ENCODE measurements at places on chromosomes 5 and 9.
A peak's percentile ranks its signal among the peaks of the same experiment; 100 is the strongest.

GRCh38 chr9:7799944-7800285 is 337 bp upstream of the DMAC1 start:
- H3K36me3 ChIP-seq, result peaks cover 4% of the 10 kb centered on the region
- peaks cover 1% of the 10 kb centered on the region for H3K4me1 ChIP-seq
- no peaks in the 10 kb centered on the region for H3K27me3 ChIP-seq
- no peak overlapping the region for H3K27ac ChIP-seq
- H3K4me3 ChIP-seq, result no peak overlapping the region
- DNase-seq, result no peak

GRCh38 chr5:111138096-111138495 is 45.9 kb downstream of the WDR36 start:
- no peaks in the 10 kb centered on the region for H3K27me3 ChIP-seq
- no peak overlapping the region for H3K27ac ChIP-seq
- H3K36me3 ChIP-seq, result no peaks in the 10 kb centered on the region
- H3K4me3 ChIP-seq, result no peak overlapping the region
- peaks cover 1% of the 10 kb centered on the region for H3K4me1 ChIP-seq

- H3K27me3 ChIP-seq, result no peaks in the 10 kb centered on the region
- H3K36me3 ChIP-seq, result no peaks in the 10 kb centered on the region
- no peaks in the 10 kb centered on the region for H3K4me1 ChIP-seq
- H3K4me3 ChIP-seq, result no peak overlapping the region
These were observed 790.1 kb downstream of the TLE1 start for GRCh38 chr9:80899208-80899607.

DNA sequence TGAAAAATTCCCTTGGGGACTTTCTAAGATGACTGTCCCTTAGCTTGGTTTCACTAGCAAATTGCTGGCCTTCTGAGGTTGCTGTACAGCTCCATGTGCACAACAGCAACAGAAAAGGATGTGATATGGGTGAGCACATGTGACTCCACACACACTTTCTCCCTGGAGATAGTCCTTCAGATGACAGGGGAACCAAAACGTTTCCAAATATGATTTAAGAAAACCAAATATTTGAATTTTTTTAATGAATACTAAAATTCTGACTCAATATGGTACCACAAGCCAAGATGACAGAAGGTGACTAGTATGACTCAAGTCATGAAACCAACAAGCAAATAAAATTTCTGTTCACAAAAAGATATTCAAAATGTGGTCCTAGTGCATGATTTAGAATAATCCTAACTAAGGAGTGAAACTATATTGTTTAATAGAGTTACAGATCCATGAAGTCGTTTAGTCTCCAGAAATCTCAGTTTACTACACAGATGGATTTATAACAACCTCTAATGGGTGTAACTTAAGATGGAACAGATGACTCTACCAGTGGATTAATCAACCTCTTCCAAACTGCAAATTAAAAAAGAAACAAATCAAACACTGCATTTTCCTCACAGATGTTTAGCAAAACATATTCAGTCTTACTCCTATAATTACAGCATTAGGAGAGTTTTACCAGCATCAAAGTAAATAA is 144.8 kb upstream of the PIK3R1 start:
- no peak for DNase-seq
- no peaks in the 10 kb centered on the region for H3K36me3 ChIP-seq
- H3K27me3 ChIP-seq, result no peaks in the 10 kb centered on the region
- no peak overlapping the region for H3K27ac ChIP-seq

- H3K4me1 ChIP-seq, result peaks cover 6% of the 10 kb centered on the region
- H3K27ac ChIP-seq, result no peak overlapping the region
- DNase-seq, result peak; percentile 82
- H3K27me3 ChIP-seq, result no peaks in the 10 kb centered on the region
- no peaks in the 10 kb centered on the region for H3K36me3 ChIP-seq
These were observed 17.6 kb upstream of the LCP2 start for GRCh38 chr5:170315154-170315553.

DNA sequence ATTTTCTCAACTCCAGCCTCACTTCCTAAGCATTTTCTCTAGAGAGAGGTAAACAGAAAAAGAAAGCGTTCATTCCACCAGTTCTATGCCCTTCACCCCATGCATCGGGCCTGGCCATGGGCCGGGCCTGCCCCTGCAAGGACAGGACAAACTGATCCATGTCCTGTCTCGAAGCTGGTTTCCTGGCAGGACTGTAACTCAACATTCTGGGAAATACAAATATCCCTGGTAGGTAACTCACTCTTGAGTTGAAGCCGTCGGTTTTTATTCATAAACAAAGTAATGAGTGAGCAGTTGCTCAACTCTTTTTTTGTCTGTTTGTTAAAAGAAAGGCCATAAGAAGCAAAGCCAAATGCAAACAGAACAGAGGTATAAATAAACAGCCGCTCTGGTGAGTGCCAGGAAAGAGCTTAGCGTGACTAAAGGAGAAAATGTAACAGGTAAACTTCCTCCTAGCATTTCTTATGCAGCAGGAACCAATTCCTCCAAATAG is 64.4 kb upstream of the DNAH5 start:
- H3K27me3 ChIP-seq, result no peaks in the 10 kb centered on the region
- no peak overlapping the region for H3K27ac ChIP-seq
- no peaks in the 10 kb centered on the region for H3K4me1 ChIP-seq
- no peaks in the 10 kb centered on the region for H3K36me3 ChIP-seq
- no peak overlapping the region for H3K4me3 ChIP-seq

Data from aorta (tissue), 5 donors.